ENCODE measurements at places on chromosomes 11 and 22. TPM values are rescaled to one million over a fixed set of nuclear protein-coding genes. Genes with fewer than 3 reads are reported as not detected.

HTR3A gene
- not detected for total RNA-seq

ABTB2 gene
- 1.8 TPM for total RNA-seq

TENM4 gene
- total RNA-seq, result 18.6 TPM

CDC45 gene
- total RNA-seq, result 46.7 TPM

IMMP1L gene
- 74.3 TPM for total RNA-seq

RAG1 gene
- 0.25 TPM for total RNA-seq

FREY1 gene
- not detected for total RNA-seq

KRTAP5-7 gene
- total RNA-seq, result not detected

FAM181B gene
- not detected for total RNA-seq

SPDYC gene
- total RNA-seq, result 3.4 TPM

HYOU1 gene
- total RNA-seq, result 152 TPM

PATE4 gene
- not detected for total RNA-seq

PTGDR2 gene
- not detected for total RNA-seq

ACR gene
- not detected for total RNA-seq

MS4A12 gene
- total RNA-seq, result not detected

TEX12 gene
- total RNA-seq, result not detected

APOL1 gene
- not detected for total RNA-seq

ACTN3 gene
- total RNA-seq, result 42.0 TPM

All from G401 (cell line).